NCI-H187 (cell line): ENCODE measurements at places on chromosomes 5 and 9.

GRCh38 chr5:97243353-97243752, 60.3 kb upstream of the RIOK2 start:
- no peak for DNase-seq

DNA sequence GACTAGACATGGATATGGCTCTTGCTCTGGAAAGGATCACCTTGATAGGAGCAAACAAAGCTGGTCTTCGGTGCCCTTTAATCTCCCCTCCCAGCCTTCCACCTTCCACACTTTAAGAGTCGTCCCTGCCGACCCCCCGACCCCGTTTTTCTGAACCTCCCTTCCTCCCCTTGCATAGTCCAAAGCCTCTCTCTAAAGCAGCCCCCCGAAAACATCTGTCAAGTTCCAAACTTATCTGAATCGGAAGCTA, 423 bp upstream of the NUP214 start:
- no peak for DNase-seq

- no peak for DNase-seq
Observed at GRCh38 chr9:131720330-131720729, 19.5 kb downstream of the RAPGEF1 start.

- DNase-seq, result no peak
Observed at GRCh38 chr9:36164989-36165388, 4.2 kb upstream of the CCIN start.

GRCh38 chr5:27814286-27814685, 775.9 kb upstream of the CDH9 start:
- no peak for DNase-seq

GRCh38 chr9:111483439-111483857, 735 bp downstream of the ECPAS start:
- no peak for DNase-seq

- DNase-seq, result no peak
Observed at GRCh38 chr5:73654171-73654811, 28.3 kb downstream of the ARHGEF28 start.

GRCh38 chr9:108049026-108049607, 559.5 kb upstream of the KLF4 start:
- DNase-seq, result no peak

GRCh38 chr9:71441266-71441665, 319.8 kb upstream of the TRPM3 start:
- no peak for DNase-seq

DNA sequence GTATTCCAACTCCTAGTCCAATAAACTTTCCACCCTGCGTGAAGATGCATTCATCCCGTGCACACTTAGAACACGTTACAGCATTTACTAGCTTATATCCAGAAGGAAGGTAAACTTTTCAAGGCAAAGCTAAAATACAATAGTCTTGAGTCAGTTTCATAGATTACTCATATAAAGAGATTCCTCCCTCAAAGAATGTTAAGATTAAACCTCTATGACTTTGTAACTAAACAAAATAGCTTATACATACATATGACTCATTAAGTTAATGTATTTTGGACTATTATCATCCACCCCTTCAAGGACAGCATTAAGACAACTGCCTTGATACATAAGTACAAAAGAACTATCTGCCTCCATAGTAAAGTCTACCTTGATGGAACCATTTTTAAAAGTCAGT, 36.1 kb downstream of the TLE1 start:
- DNase-seq, result no peak

DNA sequence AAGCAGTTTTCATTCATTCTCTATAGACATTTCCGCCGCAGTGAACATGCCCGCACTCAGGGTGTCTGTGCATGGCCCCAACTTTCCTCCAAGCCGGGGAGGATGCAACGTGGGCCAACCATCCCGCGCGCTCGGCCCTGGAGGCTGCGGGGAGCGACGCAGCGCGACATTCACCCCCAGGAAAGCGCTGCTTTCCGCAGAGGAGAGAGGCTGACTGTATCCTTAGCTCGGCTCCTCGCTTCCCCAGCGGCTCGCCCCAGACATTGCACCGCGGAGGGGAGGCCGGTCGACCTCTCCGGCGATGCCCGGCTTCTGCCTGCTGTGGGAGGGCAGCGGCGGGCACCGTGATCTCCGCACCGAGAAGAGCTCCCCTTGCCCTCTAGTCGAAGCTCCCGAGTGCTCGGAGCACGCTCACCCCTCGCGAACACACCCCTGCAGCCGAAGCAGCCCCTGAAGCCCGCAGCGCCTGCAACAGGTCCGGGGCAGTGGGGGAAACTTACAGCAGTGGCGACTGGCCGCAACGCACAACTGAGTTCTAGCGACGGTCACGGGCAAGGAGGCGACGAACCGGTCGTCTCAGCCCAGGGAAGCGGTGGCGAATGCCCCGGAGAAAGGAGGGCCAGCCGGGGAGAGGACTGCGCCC, 600 bp downstream of the ENC1 start:
- DNase-seq, result no peak
